Activated T-cell treated with anti-CD3 and anti-CD28 coated beads for 4 hours (primary cell): ENCODE measurements at places on chromosomes 7 and 10.

- DNase-seq, result no peak
These were observed 30.8 kb upstream of the PSAP start for GRCh38 chr10:71881647-71882355.

- DNase-seq, result no peak
These were observed 136.1 kb downstream of the SLIT1 start for GRCh38 chr10:97049670-97050069.

DNA sequence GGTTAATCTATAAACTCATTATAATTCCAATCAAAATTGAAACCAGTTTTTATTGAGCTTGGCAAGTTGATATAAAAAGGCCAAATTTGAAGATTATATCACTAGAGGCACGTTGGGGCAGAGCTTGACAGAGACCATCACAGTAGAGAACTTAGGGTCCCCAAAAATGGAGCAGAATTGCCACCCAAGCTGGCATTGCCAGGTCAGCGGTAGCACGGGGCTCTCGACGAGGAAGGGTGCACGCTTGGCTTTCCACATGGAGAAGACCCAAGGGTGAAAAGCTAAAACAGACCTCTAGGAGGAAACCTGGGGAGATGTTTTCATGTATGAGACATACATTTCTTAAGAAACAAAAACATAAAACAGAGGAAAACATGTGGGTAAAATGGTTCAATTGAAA, 4.3 kb upstream of the JAKMIP3 start:
- no peak for DNase-seq

- no peak for DNase-seq
These were observed 57.4 kb downstream of the ZNF783 start for GRCh38 chr7:149319376-149319775.

- DNase-seq, result peak; percentile 35
These were observed 3.3 kb upstream of the CUEDC2 start for GRCh38 chr10:102435529-102436233.

- DNase-seq, result no peak
These were observed 167.4 kb downstream of the PTPN20 start for GRCh38 chr10:47078393-47079203.

GRCh38 chr7:55348502-55348901, 16.6 kb upstream of the LANCL2 start:
- no peak for DNase-seq

- DNase-seq, result no peak
These were observed 12.6 kb downstream of the HPS1 start for GRCh38 chr10:98433881-98434732.

DNA sequence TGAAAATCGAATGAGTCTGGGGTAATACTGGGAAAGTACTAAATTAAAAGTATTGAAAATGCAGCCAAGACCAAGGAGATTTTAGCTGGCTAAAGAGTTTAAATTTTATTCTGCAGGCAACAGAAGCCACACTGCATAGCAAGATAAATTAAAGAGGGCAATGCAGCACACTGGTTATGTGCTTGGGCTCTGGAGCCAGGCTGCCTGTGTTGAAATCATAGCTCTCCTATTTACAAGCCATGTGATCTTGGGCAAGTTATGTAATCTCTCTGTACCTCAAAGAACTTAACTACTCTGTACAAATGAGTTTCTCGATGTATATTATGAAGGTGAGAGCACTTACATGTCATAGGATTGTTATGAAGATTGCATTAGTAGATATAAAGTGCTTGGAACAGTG, 9.9 kb downstream of the SLC25A13 start:
- no peak for DNase-seq

- DNase-seq, result no peak
These were observed 315.6 kb downstream of the GRM8 start for GRCh38 chr7:126937171-126937570.

GRCh38 chr10:96439725-96440124, 74.0 kb downstream of the TLL2 start:
- no peak for DNase-seq

DNA sequence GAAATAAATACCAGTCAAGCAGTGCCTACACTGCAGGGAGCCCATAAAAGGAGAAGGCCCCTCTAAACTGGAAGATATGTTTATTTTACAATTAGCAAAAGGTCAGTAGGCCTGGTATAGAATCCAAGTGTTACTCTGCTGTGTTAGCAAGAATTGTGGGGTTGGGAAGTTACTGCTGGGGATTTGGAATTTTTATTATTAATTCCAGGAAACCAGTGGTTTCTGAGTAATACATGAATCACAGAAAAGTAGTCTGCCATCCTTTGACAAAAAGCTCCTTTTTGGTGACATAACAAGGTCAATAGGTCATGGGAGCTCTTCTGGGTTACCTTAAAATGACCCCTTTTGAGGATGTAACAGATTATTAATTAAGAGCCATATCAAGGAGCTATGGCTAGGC, 67.4 kb downstream of the ZNF92 start:
- DNase-seq, result no peak

GRCh38 chr7:39666562-39666961, 43.2 kb downstream of the RALA start:
- no peak for DNase-seq

- DNase-seq, result no peak
These were observed 96.5 kb downstream of the ORC5 start for GRCh38 chr7:104111271-104111670.

GRCh38 chr7:25858525-25859411, 293.2 kb upstream of the NFE2L3 start:
- DNase-seq, result no peak

GRCh38 chr10:93160140-93160539, 86.4 kb downstream of the CYP26A1 start:
- no peak for DNase-seq

GRCh38 chr10:75403939-75404814, 2.6 kb upstream of the ZNF503 start:
- DNase-seq, result no peak

DNA sequence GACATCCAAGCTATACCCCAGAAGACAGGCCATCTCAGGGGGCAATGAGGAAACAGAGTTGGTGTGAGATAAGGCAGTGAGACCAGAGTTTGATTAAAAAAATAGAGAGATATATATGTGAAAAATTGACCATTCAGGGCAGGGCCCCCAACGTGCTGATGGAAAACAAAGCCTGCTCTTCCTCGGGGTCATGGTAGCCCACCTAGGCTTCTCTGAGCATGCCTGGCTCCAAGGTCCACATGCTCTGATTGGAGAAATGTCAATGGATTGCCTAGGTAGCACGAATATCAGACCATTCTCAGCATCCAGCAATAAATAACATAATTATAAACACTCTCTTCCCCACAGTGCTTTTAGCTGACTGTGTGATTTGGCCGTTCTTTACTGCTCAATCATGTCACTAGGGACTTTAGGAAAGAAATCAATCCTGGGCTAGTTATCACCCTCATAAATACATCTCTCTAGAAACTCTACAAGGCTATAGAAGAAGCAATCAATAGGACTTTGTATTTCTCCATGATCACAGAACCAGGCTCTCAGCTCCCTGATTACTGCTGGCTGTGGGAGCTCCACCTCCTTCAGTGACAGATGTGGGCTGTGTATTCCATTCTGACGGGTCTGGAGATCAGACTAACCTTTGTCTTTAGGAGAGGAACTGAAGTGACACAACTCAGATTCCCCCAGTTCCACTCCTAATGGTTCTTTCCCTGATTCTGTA, 766.4 kb downstream of the GRID1 start:
- DNase-seq, result no peak

DNA sequence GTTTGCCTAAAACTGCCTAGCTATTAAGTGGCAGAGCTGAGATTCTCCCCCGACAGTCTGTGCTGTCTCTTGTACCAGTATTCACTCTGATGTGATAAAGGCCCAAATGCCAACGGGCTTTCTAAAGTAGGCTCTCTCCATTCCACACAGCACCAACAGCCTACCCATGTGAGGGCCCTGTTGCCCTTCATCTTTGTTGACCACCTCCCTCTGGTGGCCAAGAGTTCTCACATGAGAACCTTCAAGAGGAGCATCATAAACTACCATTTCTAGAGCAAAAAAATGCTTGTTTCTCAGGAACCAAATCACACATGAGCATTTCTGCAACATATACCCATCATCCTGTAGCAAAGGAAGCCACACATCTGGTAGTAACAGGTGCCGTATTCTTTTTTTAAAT, 185.8 kb downstream of the GRM8 start:
- DNase-seq, result no peak

- DNase-seq, result no peak
These were observed 1.8 kb downstream of the SEMA3C start for GRCh38 chr7:80916770-80917741.

- DNase-seq, result no peak
These were observed 107.8 kb downstream of the ARHGAP22 start for GRCh38 chr10:48496831-48497779.

DNA sequence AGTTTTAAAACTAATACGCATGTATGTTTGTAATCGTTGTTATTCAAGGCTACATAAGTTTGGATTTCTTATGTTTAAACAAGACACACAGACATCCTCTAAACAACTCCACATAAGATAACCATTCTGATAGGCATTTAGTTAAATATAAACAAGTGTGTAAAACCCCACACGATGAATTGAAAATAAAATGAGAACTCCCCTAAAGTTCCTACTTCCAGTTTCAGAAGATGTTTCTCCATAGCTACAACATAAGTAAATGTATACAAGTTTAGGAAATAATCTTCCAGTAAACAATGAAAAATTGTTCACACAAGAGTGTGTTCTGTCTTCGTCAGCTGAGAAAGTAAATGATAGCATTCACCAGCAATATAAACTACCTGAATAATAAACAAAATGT, 246.8 kb downstream of the RNLS start:
- DNase-seq, result no peak

GRCh38 chr7:50199824-50200223, 104.7 kb upstream of the IKZF1 start:
- DNase-seq, result no peak

DNA sequence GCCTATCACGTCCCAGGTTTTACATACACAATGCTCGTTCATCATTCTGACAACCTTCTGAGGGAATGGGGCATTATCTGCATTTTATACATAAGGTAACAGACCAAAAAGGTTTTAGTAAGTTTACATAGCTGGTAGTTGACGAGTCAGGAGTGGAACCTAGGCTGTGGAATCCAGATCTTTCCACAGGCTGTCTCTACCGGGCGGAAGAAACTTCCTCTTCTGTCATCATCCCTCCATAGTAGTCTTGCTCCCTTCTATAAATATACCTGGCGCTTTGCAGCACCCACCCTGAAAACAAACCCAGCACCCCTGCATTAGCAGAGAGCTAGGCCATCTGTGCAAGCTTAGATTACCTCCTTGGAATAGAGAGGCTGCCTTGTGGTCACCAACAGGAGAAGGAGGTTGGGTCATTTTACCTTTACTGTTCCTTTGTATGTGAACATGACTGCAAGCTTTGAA, 1.3 kb downstream of the TSPAN13 start:
- DNase-seq, result no peak

GRCh38 chr7:131792311-131792710, 235.9 kb upstream of the PODXL start:
- DNase-seq, result no peak

DNA sequence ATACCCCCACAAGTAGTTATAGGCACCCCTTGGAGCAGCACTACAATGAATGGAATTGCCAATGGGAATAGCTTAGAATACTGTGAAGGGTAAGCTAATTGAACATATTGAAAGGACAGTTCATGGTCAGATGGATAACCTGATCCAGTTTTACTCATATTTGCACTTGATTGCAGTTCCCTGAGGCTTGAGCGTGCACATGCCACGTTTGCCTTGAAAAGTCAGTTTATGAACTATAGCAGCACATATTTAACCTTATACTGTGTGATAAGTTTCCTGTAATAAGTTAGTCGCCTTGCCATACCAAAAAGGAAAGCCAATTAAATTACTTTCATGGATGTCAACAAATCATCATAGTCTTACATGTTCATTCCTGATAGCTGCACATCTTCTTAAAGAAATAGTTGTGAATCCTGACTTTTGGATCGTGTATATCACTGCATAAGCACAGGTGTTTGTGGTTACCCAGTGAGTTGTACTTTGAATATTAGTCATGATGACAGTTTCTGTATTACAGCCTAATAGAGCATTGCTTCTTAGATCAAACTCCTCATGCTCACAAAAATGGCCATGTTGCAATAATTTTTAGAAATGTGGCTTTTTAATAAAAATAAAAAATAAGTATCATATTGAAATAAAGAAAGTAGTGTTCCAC, 21.6 kb downstream of the DNTT start:
- DNase-seq, result no peak

- no peak for DNase-seq
These were observed 88.5 kb downstream of the CTNNA3 start for GRCh38 chr10:67607472-67607871.

GRCh38 chr7:34337163-34337562, 320.9 kb upstream of the NPSR1 start:
- no peak for DNase-seq

GRCh38 chr7:99571768-99572167, 13.3 kb downstream of the ZNF655 start:
- no peak for DNase-seq

- no peak for DNase-seq
These were observed 160.7 kb downstream of the LRRTM3 start for GRCh38 chr10:67086327-67087134.

DNA sequence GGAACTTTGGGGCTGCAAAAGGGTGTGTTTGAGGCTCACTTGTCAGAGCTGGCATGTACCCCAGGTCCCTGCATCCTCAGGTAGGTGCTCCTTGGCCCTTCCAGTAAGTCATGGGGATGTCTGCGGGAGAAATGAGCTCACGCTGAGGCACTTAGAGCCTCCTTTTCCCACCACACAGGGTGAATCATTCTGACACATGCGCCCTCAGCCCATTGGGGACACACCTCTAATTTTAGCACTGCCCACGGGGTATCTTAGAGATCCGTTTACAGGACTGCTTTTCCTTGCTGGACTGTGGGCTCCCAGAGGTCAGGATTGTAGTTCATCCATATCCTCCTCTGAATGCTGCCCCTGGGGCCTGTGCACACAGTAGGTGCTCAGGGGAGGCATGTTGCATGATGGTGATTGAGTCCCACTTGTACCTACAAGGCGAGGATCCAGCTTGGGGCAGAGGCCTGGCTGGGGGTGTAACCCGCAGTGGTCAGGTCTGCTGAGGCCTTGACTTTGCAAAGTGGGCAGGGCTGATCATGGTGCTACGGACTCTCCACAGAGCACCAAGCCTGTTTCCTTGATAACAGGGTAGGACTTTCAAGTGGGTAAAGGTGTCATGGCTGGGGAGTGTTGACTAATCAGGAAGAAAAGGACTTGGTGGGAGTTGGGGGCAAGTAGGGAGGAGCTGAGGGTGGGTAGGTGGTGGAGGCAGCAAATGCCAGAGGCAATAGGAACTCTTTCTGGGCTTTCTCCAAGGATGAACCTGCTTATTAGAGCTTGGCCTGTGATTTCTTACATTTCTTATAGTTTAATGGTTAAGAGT, 5.8 kb downstream of the TSPAN15 start:
- DNase-seq, result no peak

- DNase-seq, result no peak
These were observed 570.4 kb upstream of the ANKRD30A start for GRCh38 chr10:36555036-36555435.

DNA sequence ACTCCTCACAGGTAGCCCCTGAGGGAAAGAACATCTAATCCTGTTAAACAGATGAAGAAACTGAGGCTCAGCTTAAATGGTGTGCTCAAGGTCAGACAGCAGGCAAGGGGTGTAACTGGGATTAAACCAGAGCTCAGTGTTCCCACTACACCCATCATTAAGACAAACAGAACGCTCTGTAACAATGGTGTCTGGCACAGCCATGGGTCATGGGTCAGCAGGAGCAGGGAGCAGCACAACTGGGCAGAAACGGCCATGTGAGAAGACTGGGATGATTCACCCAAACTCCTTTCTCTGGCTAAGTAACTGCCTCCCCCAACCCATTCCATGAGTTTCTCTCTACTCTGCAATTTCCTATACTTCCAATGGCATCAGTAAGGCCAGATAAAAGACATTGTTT, 85.5 kb upstream of the PDE1C start:
- DNase-seq, result no peak
